ENCODE measurements at places on chromosomes 3 and 15. TPM values are rescaled to one million over a fixed set of nuclear protein-coding genes. Genes with fewer than 3 reads are reported as not detected.

OR5K2 gene
- total RNA-seq: not detected

- no peak within 1 kb of the TSS for H3K27ac ChIP-seq
- DNase-seq: peak; percentile 33
- no peaks in the 10 kb centered on the region for H3K36me3 ChIP-seq
- peaks cover 31% of the 10 kb centered on the region for H3K4me1 ChIP-seq
- H3K27me3 ChIP-seq: no peaks in the 10 kb centered on the region
- H3K4me3 ChIP-seq: peak within 1 kb of the TSS; percentile 65
These were observed at the start of gene TAGLN3 for GRCh38 chr3:111998636-111999483. Gene TAGLN3, plus strand, starts transcription at chr3:111998922. Its CDS starts 501 bp downstream, at chr3:111999423.

- H3K27ac ChIP-seq: no peak overlapping the region
- H3K36me3 ChIP-seq: no peaks in the 10 kb centered on the region
- H3K4me1 ChIP-seq: 0 out of 2 replicates have a peak, but pooled peaks cover under 1% of the 10 kb centered on the region
These were observed 67.6 kb upstream of the HACD2 start for GRCh38 chr3:123652342-123652984.

- no peaks in the 10 kb centered on the region for H3K27me3 ChIP-seq
- DNase-seq: peak; percentile 19
- H3K4me1 ChIP-seq: no peaks in the 10 kb centered on the region
- H3K4me3 ChIP-seq: no peak overlapping the region
- no peaks in the 10 kb centered on the region for H3K36me3 ChIP-seq
These were observed 97.6 kb upstream of the UMPS start for GRCh38 chr3:124632566-124633140.

GRCh38 chr3:134792700-134793099 lies 2.4 kb upstream of the EPHB1 start:
- no peaks in the 10 kb centered on the region for H3K36me3 ChIP-seq
- H3K27ac ChIP-seq: no peak overlapping the region
- peaks cover 40% of the 10 kb centered on the region for H3K27me3 ChIP-seq
- H3K4me3 ChIP-seq: no peak overlapping the region
- H3K4me1 ChIP-seq: no peaks in the 10 kb centered on the region
- DNase-seq: no peak
